ENCODE measurements at places on chromosomes 7 and 10.

- no peak for DNase-seq
These were observed 131.8 kb upstream of the PPP1R3A start for GRCh38 chr7:114050571-114050970.

- no peak for DNase-seq
These were observed 24.3 kb upstream of the ITGB8 start for GRCh38 chr7:20306180-20306946.

DNA sequence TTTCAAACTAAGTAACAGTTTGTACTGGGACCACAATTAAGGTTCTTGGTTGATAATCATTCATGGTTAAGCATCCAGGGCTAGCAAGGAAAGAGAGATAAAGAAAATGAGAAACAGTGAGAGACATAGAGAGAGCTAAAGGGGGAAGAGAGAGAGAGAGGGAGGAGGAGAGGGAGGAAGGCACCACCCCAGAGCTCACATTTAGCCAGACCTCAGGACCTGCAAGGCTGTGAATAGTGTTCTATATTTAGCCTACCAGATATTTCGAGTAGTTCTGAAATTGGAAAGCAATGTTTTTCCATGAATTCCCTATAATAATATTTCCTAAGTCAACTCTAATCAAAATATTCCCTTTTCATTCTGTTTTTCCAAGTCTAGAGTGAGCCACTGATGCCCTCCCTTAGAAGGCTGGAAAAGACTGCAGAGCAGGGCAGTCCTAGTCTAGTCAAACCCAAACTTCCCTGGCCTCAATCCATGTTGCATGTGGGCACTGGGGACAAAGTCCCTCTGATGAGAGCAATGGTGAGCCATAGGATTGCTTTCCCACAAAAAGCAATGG lies 119.4 kb upstream of the INHBA start:
- no peak for DNase-seq

DNA sequence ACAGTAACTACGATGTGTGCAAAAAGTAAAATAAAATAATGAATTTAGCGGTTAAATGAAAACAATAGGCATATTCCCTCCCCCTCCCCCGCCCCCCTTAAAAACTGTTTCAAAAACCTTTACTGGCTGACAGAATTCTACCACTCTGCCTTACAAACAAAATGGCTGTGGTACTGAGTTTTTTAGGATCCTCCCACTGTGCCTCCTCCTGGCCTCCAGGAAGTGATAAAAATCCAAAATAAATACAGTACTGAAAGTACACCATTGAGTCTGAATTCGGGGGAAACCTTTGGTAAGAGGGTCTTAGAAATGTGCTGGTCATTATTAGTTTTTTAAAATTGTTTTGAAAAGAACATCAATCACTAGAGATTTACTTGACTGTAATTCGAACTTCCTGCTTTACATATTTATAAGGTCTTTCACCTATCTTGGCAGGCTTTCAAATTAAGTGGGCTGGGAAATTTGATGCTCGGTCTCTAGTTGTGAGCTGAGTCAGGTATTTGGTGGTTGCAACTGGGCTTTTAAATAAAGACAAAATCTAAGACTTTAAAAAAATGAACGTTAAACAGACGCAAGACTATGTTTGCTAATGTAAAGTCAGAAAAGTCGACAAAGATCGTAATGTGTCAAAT lies 32.5 kb upstream of the EPC1 start:
- DNase-seq: peak; percentile 46

DNA sequence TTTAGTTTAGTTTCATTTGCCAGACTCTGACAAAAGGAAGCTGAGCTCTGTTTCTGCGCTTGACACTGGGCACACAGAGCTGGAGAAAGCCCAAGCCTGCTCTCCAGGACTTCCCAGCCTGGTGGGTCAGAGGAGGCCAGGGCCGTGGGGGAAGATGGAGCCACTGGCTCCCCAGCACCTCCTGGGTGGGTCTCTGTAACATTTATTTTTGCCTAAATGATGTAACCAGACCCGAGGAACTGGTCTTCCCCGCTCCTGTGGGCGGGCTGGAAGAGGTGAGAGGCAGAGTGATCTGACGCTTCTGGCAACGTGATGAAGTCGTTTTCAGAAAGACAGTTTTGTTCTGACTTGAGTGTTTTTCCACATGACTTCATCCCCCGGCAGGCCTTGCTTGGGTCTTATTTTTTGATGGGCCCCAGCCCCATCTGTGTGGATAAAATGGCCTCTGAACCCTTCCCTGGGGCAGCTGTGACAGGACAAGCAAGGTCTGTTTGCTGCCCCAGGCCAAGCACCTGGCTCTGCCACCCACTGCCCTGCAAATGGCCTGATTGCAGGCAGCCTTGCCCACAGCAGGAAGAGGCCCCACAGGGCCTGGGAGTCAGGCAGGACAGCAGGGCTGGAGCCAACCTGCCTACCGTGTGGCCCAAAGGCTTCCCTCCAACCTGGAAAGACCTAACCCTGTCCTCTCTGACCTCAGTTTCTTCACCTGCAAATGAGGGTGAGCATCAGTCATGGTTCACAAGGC lies 304.9 kb upstream of the ZMIZ1 start:
- DNase-seq: no peak

- no peak for DNase-seq
These were observed 14.5 kb downstream of the LIMK1 start for GRCh38 chr7:74097937-74098614.

- no peak for DNase-seq
These were observed 6.1 kb downstream of the RAMP3 start for GRCh38 chr7:45163692-45164052.

DNA sequence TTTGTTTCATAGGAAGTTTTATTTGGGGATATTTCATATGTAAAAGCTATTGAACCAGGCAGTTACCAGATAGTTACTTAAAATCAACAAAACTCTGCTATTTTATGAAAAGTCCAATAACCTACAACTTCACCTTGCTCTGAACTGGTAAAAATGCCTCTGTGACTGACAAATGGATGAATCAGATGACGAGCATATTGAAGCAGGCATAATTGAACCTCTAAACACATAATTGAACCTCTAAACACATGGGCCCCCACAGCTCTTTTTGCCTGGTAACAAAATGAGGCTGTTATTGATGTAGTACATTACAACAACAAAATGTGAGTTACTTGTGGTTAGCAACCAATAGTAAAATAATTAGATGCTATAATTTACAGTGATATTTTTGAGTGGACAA lies 99.7 kb downstream of the MBL2 start:
- DNase-seq: no peak

DNA sequence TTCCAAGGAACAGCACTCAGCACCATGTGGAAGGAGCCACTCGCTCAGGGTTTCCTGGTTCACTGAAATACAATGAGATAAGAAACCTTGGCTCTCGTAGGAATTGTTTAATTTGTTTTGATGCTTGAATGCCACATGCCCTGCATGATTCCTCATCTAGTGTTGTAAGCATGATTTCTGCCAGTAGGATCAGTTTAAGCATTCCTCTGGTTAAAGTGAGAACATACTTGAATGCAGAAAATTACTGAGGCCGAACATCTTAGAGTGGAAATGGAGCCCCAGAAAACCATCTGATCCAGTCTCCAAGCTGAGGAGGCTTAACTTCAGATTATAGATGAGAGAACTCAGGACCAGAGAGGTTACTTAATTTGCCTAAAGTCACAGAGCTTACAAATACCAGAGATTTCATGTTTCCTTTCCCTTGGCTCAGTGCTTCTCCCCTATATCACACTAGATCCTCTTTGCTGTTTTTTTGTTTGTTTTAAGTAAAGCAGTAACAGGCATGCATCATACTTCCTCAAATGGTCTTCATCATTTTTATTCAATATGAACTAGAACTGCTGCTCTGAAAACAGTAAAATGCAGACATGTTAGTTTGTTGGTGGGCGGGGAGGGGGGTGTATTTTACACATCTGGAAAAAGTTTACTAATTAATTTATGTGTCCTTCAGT lies 125.1 kb downstream of the ADAM12 start:
- DNase-seq: no peak

All from CD4-positive, alpha-beta T cell treated with Interleukin-17A for 4 hours (primary cell).